ENCODE measurements at places on chromosomes 3 and 15.
A peak's percentile ranks its signal among the peaks of the same experiment; 100 is the strongest.

GRCh38 chr3:49664300-49664699 lies 9.9 kb upstream of the APEH start:
- no peak for DNase-seq

DNA sequence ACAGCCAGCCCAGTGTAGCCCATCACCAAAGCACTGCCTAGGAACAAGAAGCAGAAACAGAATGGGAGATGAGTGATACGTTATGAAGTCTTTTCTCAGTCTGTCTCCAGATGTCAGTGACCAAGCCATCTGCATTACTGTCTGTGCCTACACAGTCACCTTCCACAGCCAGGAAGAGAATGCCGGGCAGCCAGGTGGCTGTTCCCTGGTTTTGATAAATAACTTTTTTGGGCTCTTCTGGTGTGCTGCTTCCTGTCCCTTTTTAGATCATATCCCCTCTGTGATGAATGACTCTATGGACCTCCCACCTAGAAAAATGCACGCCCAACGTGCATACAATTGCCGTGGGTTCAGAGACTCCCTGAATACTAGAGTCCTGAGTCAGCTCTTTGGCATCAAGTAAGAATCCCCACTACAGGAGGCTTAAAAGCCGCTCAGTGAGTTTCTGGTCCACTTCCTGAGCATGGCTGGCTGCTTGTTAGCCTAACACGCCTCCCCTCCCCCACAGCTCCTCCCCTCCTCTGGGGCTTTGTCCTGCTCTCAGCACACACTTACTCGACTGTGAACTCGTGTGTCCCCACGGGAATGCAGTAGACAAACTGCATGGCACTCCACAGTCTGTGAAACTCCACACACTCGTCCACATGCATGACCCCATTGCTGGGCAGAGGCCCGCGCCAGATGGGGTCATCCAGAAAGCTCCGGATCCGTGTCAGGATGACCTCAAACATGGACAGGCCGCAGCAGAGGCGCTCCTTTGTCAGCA lies 34.7 kb downstream of the NIPA2 start:
- DNase-seq = no peak

GRCh38 chr15:48577469-48577868 lies 68.0 kb downstream of the FBN1 start:
- DNase-seq = no peak

- DNase-seq = no peak
Measured at GRCh38 chr3:126723801-126724200, 19.8 kb downstream of the CHCHD6 start.

GRCh38 chr15:65215496-65215895 lies 4.2 kb upstream of the CILP start:
- DNase-seq = no peak

DNA sequence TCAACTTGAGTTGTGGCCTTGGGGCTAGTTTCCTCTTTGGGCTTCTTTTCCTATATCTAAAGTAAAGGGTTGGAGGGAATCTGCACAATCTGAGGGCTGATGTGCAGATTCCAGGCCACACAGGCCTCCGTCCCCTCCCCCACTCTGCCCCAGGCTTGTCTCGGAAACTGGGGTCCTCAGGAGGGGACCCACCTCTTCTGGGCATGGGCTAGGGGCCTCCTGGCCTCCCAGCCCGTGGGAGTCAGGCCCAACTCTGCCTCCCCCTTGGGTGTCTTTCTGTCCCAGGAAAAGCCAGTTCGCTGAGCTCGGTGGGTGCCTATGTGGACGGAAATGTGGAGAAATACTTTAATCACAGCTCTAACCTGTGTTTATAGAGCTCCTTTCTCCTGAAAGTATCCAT lies 4.8 kb downstream of the SMAD6 start:
- no peak for DNase-seq

- DNase-seq = no peak
Measured at GRCh38 chr3:132344666-132345280, 27.6 kb downstream of the ACP3 start.

DNA sequence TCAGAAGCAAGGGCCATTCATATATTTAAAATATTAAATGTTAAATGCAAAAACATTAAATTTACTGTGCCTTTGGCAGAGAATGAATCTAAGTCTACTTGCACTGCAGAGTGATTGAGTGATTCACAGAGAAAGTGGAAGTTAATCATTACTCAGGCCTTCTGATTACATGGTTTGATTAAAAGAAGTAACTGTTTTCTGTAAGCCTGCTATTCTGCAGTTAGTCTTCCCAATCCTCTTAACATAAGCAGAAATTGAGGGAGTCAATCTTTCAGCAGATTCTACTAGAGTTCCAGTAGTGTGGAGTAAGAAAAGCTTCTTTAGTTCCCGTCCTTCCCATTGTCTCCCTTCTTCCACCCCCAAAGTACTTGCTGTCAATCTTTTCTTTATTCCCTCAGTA lies 1.5 kb downstream of the NLGN1 start:
- no peak for DNase-seq

- no peak for DNase-seq
Measured at GRCh38 chr3:117537949-117538348, 828.4 kb downstream of the TUSC7 start.

GRCh38 chr15:90402223-90402622 lies 14.2 kb downstream of the IQGAP1 start:
- peak; percentile 20 for DNase-seq

DNA sequence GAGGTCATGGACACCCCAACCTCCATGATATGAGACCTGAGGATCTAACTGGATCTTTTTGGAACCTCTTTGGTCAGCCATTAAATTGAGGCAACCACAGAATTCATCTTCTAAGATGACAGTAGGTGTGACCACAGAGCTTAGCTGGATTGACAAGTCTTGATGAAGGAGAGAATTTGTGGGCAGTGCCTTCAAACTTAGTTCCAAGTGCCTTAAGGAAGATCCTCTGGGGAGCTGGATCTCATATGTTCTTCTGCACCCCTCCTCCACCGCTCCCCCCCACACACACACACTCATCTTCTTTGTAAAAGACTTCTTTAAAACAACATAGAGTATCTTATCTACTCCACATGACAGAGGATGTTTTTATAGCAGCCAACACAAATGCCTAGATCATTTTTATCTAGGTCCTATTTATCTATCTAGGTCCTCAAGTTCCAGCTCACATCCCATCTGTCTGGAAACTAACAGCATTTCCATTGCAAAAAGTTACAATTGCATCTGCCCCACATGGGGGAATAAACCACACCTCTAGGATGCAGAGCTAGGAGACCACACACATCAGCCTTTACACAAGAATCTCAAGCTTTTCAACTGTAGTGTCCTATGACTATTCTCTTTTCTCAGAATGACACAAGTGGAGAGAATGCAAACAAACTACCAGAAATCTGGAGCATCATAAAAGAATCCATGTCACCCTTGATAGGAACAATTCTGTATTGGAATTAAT lies 37.4 kb downstream of the WWTR1 start:
- no peak for DNase-seq

DNA sequence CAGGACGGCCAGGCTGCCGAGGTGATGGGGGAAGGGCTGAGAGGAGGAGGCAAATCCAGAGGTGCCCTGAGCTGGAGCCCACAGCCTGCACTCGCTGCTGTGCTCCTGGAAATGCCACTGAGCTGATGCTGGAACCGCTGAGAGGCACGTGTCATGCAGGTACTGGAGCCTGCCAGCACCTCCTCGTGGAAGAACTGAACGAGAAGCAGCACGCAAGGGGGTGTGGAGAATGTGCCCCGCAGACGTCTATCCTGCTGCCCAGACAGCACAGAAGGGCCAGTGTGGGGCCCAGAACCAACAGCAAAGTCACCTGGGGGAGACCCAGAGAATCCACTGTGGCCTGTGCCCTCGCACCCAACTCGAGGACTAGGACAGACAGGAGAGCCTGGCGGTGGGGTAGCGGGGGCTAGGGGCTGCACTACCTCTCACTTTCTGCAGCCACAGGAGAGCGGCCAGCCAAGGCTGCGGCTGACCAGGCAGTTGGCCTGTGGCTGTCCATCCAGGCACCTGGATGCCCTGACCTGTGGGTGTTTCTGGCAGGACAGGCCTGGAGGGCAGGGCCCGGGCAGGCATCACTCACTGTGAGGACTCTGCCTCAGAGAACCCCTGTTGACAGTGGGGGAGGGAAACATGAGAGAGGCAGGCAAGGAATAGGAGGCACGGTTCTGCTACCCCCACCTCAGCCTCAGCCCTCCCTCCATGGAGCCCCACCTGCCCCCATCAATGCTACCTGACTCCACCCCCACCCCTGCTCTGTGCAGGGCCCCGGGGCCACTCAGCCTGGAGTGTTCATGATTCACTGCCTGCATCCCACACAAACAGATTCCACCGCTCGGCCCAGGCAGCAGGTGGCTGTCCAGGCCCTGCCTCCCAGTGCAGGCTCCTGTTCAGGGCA lies 213.1 kb downstream of the TBC1D2B start:
- no peak for DNase-seq

DNA sequence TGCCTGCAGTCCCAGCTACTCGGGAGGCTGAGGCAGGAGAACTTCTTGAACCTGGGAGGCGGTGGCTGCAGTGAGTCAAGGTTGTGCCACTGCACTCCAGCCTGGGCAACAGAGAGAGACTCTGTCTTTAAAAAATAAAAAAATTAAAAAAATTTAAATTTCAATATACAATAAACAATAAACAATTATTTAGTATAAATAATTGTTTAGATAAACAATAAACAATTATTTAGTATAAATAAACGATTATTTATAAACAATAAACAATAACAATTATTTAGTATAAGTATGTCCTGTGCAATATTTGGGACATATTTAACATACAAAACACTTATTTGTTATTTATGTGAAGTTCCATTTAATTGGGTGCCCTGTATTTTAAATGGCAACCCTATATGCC lies 119.6 kb downstream of the XXYLT1 start:
- DNase-seq = no peak

DNA sequence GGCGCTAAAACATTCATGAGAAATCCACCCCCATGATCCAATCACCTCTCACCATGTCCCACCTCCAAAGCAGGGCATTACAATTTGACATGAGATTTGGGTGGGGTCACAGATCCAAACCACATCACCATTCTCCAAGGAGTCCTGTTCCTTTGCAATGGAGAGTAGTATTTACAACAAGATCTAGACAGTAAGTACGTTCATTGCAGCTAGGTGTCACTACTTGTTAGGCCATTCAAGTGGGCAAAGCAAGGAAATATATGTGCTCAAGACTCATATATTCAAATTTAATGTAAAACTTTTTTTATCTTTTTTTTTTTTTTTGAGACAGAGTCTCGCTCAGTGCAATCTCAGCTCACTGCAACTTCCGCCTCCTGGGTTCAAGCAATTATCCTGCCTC lies 79.3 kb downstream of the AQP9 start:
- DNase-seq = no peak

DNA sequence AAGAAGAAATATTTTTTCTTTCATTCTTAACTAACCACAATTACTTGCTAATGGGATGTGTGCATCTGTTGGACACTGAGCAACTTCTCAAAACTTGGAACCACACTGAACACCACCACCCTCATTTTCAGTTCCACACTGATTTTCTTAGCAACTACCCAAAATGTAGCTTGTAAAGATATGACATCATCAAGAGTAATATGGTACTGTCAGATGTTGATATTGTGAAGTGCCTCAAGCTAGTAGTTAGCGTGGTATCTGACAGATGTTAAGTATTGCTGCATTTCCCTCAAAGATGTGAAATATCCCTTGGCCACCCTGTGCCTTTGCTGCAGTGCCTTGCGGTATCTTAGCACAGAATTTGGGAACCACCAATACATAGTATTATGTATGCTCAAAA lies 9.3 kb downstream of the RFTN1 start:
- DNase-seq = peak; percentile 18

GRCh38 chr3:115255197-115255585 lies 108.1 kb upstream of the ZBTB20 start:
- DNase-seq = no peak

- DNase-seq = no peak
Measured at GRCh38 chr15:51697163-51697562, 15.9 kb downstream of the SCG3 start.

DNA sequence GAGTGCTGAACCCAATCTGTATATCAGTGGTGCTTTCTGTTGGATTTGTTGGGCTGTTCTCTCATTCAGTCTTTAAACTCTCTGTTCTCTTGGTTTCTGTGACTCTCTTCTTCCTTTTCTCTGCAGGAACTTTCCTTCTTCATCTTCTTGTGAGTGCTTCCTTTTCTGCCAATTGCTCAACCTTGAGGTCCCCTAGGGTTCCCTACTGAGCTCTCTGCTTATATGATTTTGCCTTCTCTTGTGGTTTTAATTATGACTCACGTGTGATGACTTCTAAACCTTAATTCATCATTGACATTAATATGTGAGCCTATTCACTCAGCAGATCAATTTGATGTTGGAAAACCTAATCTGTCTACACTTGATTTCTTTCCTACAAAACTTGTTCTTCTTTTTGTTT lies 39.4 kb downstream of the MOBP start:
- no peak for DNase-seq

- peak; percentile 57 for DNase-seq
Measured at GRCh38 chr3:46098319-46098761, 71.1 kb upstream of the XCR1 start.

- no peak for DNase-seq
Measured at GRCh38 chr15:61146931-61147230, 82.2 kb downstream of the RORA start.

GRCh38 chr15:52559575-52559974 lies 9.3 kb downstream of the ARPP19 start:
- no peak for DNase-seq

DNA sequence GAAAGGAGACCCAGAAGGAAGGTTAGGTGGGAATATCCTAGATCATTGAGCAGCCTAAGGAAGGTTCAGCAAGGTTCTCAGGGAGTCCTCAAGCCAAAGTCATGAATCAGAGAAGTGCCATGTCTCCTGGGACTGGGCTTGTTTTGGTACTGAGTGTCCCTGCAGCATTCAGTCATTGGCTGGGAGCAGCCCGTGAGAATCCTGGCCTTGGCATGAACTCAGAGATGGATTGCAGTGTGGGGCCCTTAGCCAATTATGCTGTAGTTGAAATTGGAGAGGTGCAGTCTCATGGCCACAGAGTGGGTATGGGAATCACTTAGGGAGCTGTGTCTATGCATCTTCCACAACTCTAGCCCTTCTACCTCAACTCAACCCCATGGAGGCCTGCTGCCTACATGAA lies 17.0 kb upstream of the PPM1L start:
- DNase-seq = no peak

- DNase-seq = peak; percentile 64
Measured at GRCh38 chr3:12916159-12916558, 74.8 kb upstream of the RPL32 start.

DNA sequence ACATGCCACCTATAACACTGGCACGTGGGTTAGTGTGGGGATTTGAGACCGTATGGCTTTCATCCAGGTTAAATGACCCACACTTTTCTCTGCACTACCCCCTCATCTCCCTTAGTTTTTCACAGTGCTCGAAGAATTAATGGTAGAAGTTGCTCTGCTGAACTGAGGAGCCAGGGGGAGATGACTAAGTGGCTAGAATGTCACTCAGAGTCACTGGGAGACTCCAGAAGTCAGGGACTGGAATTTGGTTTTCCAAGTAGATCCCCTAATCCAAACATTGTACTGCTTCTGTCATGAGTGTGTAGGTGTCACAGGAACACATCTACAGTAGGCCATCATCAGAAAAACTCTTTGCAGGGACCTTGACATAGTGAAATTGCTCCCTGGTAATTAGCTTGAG lies 181.0 kb upstream of the RASGRP1 start:
- no peak for DNase-seq
